ENCODE measurements at places on chromosomes 5 and 9.

DNA sequence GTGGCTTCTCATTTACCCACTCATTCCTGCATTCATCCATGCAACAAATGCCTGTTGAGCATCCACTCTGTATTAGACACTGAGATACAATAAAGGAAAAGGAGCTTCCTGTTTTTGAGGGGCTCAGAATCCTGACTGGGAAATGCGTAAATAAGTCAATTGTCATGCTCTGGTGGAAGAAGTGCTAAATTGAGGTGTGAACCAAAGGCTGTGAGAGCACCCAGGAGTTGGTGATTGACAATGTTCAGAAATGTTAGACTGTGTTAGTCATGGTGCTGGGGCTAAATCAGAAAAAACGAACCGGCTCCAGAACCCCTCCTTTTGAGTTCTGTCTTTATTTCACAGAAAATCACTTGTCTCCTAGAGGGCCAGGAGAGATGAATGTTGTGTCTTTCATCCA lies 558.6 kb upstream of the SGCD start:
- DNase-seq = no peak

DNA sequence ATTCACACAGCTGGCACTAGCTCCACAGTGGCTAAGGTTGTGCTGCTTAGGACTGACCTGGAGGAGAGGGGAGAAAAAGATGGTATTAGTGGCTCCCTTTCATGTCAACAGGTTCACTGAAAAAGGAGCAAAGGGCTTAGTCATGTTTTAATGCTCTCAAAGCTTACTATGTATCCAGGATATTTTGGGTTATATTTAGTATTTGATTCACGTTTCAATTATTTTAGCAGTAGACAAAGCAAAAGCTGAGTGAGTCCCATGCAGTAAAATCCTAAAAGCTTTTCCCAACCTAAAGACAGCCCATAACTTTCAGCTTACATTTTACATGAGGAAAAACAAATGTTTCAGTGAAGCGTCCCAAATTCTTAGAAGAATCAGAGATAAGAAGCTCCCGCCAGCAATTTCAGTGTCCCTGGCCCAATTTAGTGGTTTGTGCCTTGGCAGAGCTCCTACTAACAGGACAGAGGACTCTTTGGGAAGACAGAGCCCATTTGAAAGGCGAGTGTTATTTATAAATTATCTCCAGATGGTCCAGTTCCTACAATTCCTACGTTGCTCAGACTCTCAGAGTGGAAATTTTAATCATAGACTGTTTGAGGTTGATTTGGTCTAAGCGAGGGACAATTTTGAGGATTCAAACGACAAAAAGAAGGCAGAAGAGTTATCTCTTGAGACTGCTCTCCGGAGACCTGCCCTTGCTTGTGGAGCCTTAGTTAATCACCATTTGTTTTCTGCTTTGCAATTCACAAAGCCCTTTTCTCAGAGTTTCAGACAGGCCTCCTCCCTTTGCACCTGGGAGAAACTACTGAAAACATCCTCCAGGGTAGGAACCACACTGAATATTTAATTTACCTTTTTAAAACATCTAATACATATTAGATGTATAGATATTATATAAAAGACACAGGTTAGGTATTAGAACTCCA lies 225.0 kb upstream of the ANKRD55 start:
- no peak for DNase-seq

GRCh38 chr5:56798521-56798920 lies 16.8 kb upstream of the MAP3K1 start:
- no peak for DNase-seq

DNA sequence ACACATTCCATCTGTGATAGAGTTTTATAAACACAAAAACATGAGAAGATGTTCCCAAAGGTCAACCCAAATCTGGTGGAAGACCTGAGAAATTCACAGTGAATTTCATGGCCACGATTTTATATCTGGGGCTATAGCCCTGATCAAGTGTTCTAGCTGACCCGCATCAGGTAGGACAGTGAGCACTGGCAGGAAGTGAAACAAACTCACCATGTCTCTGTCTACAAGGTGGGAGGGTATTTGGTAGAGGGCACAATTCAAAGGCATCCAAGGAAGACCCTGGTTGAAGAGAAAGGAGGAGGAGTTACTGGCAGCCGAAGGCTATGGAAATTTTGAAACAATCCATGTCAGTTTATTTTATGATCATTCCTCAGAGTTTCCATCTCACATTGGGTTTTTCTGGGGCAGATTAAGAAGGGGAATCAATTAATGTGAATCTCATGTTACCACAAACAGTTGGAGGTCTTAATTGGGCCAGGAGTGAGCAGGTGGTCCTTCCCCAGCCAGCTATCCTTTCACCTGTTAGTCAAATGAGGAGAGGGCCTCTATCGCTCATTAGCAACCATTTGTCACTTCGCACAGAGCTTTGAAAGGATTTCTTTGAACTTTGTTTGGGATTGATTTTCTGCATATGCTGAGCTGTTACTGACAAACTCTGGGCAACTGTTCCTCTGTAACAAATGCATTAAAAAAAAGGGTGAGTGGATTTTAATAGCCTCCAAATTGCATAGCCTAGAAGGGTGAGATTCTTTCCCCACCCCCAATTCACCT lies 612.0 kb upstream of the CLINT1 start:
- no peak for DNase-seq

DNA sequence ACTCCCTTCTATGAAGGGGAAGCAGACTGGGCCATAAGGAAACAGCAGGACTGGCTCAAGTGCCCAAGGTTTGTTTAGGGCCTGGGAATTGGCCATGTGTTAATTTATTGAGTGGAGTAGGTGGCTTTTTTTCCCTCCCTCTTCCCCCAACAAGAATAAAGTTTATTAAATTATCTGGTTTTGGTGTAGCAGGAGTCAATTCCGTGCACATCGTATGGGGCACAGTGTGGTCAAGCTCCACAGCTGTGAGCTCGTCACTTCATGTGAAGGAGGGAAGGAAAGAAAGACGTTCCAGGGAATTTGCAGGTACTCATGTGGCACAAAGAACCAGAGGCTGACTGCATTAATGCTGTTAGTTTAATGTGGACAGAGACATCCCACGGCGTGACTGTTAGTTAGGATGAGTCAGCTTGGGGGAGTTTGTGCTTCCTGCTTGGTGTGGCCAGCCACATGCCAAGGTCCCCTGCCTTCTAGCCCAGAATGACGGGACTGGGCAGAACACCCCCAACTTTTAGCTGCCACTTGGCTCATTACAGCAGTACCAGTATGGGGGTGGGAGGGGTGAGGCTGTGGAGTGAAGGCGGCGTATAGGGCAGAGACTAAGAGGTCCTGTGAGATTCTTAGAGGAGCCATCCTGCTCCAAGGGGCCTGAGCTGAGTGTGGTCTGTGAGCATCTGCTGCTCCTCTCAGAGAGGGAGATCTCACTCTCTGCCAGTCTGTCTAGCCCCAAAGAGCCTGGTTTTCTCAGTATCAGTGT lies 33.2 kb downstream of the CSF1R start:
- no peak for DNase-seq

GRCh38 chr9:128340691-128341434 lies 536 bp downstream of the SLC27A4 start:
- no peak for DNase-seq

GRCh38 chr9:132230605-132231004 lies 68.7 kb downstream of the NTNG2 start:
- DNase-seq = no peak

DNA sequence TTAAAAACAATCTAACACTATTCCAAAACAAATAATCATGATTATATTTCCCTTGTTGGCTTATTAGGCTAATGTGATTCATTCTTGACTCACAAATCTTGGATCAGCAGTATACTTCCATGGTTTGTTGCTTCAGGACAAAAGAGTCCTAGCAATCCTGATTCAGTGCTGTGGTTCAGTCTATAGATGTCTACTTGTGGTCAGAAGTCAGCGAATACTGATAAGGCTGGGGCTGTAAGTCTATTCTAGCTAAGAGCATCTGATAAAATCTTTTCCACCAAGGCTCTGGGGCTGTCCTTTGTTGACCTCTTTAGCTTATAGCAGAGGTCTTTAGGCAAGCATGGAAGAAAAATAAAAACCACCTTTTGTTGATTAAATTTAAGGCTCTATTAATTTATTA lies 4.4 kb upstream of the SMIM3 start:
- DNase-seq = no peak

- DNase-seq = no peak
Measured at GRCh38 chr9:127036437-127036836, 86.0 kb downstream of the ANGPTL2 start.

GRCh38 chr5:59506285-59506877 lies 387.1 kb downstream of the PDE4D start:
- no peak for DNase-seq

- DNase-seq = no peak
Measured at GRCh38 chr5:15241216-15241821, 258.7 kb upstream of the FBXL7 start.

- no peak for DNase-seq
Measured at GRCh38 chr5:156137071-156137869, 189.7 kb upstream of the SGCD start.

GRCh38 chr9:6827439-6828145 lies 69.8 kb downstream of the KDM4C start:
- DNase-seq = peak; percentile 11

GRCh38 chr9:97572892-97573365 lies 60.2 kb downstream of the TSTD2 start:
- no peak for DNase-seq

- DNase-seq = no peak
Measured at GRCh38 chr5:130836729-130837649, 328.1 kb downstream of the HINT1 start.

DNA sequence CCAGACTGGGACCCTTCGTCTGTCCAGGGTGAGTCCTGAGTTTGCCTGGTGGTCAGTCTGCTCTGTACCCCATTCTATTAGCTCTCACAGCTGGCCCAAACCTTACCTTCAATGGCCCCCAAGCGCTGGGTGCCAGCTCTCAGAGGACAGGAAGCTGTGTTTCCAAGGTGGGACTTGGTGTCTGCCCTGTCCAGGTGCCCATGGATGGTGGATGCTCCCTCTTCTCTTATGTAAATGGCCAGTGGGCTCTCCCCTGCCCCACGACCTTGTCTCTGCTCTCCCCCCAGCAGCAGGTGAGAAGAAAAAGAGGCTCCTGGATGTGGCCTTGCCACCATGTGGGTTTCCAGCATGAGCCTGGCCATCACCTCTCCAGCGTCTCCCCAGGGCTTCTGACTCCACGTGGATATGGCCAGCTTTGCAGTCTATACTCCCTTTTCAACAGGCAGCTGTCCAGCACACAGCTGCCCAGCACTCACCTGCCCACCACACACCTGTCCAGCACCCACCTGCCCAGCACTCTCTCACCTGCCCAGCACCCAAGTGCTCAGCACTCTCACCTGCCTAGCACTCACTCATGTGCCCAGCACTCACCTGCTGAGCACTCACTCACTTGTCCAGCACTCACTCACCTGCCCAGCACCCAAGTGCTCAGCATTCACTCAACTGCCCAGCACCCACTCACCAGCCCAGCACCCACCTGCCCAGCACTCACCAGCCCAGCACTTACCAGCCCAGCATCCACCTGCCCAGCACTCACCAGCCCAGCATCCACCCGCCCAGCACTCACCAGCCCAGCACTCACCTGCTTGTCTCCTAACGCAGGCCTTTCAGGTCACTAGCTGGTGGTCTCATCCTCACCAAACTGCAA lies 136.2 kb upstream of the IRX2 start:
- DNase-seq = no peak

- no peak for DNase-seq
Measured at GRCh38 chr5:85375525-85375924, 990.8 kb upstream of the EDIL3 start.

DNA sequence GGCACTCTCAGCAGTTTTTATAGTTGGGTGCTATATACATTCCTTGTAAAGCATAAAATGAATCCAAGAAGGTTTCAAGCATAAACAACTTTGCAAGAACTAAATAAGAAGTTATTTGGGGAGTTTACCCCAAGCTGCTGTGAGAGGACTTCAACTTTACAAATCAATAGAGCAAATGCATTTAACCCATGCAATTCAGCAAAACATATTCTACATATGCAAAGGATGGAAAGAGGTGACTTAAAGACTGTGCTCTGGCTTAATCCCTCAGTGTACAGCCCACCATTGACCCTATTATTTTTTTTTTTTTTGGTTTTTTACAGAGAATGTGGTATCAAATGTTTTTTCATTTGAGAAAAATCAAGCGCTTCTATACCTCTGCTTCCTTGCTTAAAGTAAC lies 736.5 kb downstream of the CETN3 start:
- no peak for DNase-seq

GRCh38 chr9:14633906-14634565 lies 59.2 kb downstream of the ZDHHC21 start:
- no peak for DNase-seq

- DNase-seq = no peak
Measured at GRCh38 chr5:126309860-126310259, 113.3 kb upstream of the GRAMD2B start.

GRCh38 chr9:14318361-14318760 lies 4.4 kb upstream of the NFIB start:
- DNase-seq = no peak

GRCh38 chr5:180852495-180852894 lies 8.6 kb downstream of the ZFP62 start:
- no peak for DNase-seq

- no peak for DNase-seq
Measured at GRCh38 chr9:71590362-71590761, 178.0 kb downstream of the CEMIP2 start.

DNA sequence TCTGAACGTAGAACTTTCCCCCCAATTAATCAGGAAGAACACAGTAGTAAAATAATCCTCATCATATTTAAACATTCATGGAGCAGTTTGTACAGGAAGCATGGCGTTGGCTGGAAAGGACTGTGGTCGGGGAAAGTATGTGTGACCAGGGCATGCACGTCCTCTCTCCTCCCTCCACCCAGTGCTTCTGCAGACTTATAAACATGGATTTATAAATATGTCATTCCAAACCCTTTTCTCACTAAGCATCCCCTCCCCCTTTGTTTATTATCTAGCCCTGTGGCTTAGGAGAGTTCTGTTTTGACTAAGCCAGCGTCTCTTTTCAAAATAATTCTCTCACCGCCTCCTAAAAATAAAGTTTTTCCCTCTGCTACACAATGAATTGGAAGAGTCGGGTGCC lies 70.4 kb upstream of the DAP start:
- no peak for DNase-seq

- no peak for DNase-seq
Measured at GRCh38 chr9:97272072-97272471, 35.4 kb upstream of the CCDC180 start.

GRCh38 chr5:139668064-139668880 lies 20.1 kb downstream of the CXXC5 start:
- peak; percentile 27 for DNase-seq

DNA sequence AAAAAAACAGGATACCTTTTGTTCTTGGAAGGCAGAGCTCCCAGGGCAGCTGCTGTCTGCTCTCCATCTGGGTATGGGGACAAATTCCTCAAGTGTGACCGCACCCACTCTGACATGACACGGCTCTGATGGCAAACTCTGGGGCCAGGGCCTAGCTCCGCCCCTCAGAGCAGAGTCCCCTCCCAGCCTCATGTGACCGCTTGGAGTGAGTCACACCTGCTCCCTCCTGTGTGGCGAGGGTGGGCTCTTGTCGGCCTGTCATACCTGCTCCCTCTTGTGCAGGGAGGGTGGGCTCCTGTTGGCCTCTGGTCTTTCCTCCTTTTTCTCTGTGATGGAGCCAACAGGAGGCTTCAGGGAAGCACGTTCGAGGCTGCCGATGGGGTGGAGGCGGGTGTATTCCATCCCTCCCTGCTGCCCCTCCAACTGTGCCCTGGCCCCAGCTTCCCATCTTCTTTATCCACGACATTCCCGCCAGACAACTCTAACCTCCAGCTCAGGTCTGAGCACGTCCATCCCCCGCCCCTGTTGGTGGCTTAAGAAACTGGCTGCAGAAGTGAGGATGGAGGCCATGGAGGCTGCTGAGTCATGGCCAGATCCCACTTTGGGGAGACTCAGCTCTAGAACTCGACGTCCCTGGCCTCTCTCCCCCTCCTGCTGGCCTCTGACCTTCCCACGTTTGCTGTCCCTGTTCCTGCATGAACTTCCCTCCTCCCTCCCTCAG lies 65.3 kb downstream of the OLFM1 start:
- no peak for DNase-seq
